ENCODE measurements at places on chromosomes 12 and 14. TPM values are rescaled to one million over a fixed set of nuclear protein-coding genes. Genes with fewer than 3 reads are reported as not detected.
A peak's percentile ranks its signal among the peaks of the same experiment; 100 is the strongest.

DNA sequence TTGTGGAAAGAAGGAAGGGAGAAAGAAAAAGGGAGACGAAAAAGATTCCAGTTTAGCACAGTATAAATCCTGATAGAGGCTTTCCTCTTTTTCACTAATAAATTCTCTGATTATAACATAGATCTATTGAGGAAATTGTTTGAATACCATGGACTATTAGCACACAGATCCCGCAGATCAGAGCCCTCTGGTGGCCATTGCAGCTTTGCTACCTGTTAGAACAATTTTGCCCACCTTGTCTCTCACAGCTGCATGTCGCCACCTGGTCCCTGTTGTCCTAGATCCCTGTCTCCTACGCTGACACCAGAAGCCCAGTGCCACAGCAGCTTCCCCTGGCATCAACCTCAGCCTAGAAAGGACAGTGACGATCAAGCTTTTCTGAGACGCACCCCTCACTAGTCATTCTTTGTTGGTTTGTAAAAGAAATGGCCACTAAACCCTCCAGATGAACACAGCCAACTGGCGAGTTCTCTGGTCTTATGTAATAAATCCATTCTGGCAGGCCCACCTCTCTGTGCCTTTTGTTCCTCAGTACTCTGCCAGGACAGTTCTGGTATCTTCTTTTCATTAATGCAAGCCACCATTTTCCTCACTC lies 9.9 kb downstream of the GPHB5 start:
- peak; percentile 2 for DNase-seq

Gene PLCZ1
- total RNA-seq = not detected

DNA sequence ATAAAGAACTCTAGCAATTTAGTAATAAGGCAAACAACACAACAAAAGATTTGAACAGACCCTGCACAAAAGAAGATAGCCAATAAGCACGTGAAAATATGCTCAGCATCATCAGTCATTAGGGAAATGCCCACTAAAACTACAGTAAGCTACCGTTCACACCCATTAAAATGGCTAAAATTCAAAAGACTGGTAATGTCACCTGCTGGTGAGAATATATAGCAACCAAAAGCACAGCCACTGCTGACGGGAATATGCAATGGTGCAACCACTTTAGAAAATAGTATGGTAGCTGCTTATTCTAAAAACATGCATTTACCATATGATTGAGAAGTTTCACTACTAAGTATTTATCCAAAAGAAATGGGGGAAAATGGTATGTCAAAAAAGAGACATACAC lies 74.9 kb downstream of the DPF3 start:
- DNase-seq = no peak

- DNase-seq = no peak
Measured at GRCh38 chr14:64646103-64646502, 58.1 kb upstream of the PLEKHG3 start.

DNA sequence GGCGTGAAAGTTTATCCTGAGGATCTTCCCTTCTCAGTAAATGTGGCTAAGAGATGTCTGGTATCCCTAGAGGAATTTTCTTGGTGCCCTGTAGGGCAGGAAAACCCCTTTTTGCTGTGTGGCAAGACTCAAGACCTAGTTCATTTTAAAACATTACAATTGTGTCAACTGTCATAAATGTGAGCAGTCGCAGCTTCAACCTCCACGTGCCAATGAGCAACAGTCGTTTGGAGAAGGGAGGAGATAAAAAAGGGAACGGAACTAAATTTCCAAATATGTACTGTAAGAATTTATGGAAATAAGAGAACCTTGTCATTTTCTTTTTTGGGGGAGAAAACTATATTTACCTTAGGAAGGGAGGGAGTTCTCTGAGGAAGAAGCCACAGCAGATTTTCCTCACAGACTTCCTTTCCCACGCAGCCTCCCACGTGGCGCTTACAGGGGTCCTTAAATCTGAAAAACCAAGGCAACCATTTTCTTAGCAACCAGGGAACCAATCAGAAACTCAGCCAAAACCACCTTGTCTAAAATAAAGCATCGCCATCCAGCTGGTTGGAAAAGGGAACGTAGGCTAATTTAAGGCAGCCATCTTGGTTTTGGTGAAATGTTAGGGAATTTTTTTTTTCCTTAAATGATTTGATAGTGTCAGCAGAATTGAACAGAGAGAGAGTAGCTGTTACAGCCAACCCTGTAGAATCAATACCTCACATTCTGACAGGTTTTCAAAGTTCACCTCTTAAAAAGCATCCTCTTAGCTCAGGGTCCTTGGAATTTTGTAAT lies 99.1 kb downstream of the FIGNL2 start:
- DNase-seq = no peak

- DNase-seq = no peak
Measured at GRCh38 chr14:61493239-61493638, 171.9 kb downstream of the PRKCH start.

DNA sequence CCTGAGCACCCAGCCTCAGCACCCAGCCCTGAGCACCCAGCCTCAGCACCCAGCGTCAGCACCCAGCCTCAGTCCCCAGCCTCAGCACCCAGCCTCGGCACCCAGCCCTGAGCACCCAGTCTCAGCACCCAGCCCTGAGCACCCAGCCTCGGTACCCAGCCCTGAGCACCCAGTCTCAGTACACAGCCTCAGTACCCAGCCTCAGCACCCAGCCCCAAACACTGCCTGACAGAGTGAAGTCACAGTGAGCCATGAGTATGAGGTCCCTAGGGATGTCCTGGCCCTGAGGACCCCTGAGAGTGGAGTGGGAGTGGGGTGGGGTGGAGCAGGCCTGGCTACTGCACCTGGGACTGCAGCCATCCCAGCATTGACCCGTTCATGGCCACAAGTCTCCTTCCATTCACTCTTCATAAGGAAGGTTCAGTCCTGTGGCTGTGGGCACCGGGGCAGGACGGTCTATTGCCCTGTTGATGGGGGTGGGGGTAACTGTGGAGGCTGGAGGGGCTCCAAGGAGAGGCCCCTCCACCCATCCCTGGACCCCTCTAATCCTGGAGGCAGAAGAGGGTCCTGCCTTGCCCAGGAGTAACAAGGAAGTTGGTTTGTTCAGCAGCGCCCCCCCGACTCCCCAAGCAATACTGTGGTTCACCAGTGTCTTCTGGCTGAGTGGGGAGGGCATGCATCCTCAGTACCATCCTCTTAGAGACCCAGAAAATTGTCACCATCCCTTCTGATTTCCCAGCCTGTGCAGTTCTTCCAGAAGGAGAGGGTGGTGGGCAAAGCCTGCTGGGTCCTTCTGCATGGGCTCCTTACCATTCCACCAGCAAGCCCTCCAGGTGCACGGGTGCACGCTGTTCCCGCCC lies 140.5 kb downstream of the ADGRD1 start:
- DNase-seq = no peak

Gene BEST3
- total RNA-seq = 0.12 TPM

GRCh38 chr12:7143564-7143963 lies 13.4 kb downstream of the CLSTN3 start:
- DNase-seq = no peak

DNA sequence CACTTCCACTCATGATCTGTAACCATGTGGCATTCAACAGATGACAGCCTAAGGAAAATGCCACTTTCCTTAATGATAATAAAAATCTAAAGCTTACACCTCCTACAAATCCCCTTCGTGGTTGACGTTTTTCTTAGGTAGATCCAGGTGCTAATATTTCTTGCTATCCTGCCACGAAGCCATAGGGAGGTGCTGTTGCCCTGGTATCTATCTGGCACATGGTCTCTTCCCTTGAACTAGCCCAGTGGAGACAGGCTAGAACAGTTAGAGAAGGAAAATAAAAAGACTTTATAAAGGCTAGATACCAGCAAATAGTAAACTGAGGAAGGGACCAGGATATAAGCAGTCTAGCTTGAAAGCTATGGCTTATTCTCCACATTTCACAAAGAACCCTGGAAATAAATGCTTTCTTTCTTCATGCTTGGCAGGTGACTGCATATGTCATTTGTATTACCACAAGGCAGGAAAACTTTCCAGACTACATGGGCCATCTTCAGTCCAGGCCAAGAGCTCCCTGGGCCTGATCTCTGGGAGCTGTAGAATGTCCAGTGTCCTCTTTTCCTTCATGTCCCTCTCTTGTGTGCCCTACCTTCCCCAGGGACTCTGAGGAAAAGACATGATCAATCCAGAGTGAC lies 15.3 kb downstream of the SPIC start:
- peak; percentile 0 for DNase-seq

Gene SSPN
- 34.1 TPM for total RNA-seq

Gene IGF1
- total RNA-seq = not detected

DNA sequence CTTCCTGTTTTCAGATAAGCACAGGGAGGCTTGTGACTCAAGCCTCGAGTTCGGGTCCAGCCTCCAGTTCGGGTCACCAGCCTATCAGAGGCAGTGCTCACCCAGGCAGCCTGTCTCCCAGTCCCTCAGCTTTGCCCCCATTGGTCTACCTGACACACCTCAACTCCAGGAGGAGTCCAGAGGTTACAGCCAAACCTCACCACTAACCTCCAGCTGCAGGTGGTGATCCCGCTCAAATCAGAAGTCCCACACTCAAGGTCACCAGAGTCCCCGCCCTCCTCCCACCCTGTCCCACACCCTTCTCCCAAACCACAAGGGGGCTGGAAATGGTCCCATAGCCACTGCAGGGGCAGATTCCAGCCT lies 42.1 kb downstream of the KDM2B start:
- DNase-seq = peak; percentile 22

Gene C12orf42
- not detected for total RNA-seq

GRCh38 chr12:5768581-5769196 lies 176.4 kb downstream of the ANO2 start:
- DNase-seq = no peak

- DNase-seq = peak; percentile 57
Measured at GRCh38 chr14:52922656-52923055, 28.2 kb downstream of the FERMT2 start.

GRCh38 chr12:25020621-25021243 lies 71.8 kb upstream of the BCAT1 start:
- no peak for DNase-seq

DNA sequence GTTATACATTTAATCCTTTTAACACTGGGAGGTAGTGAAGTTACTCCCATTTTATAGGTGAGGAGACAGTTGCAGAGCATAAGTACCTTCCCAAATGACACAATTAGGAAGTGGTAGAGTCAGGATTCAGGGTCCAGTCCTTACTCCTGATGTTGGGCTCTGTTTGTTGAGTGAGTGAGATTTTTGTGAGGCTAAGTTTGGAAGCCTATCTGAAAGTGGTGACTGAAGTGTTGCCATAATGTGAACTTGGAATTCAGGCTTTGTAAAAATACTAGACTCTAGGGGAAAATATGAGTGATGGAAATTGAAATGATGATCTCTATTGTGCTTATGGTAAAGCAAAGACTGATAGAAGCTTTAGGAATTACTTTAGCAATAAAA lies 2.2 kb downstream of the NUDT4 start:
- no peak for DNase-seq

GRCh38 chr12:122100568-122100967 lies 22.0 kb downstream of the MLXIP start:
- no peak for DNase-seq

GRCh38 chr12:12133259-12133658 lies 62.5 kb downstream of the BCL2L14 start:
- no peak for DNase-seq

Gene CD4
- not detected for total RNA-seq

DNA sequence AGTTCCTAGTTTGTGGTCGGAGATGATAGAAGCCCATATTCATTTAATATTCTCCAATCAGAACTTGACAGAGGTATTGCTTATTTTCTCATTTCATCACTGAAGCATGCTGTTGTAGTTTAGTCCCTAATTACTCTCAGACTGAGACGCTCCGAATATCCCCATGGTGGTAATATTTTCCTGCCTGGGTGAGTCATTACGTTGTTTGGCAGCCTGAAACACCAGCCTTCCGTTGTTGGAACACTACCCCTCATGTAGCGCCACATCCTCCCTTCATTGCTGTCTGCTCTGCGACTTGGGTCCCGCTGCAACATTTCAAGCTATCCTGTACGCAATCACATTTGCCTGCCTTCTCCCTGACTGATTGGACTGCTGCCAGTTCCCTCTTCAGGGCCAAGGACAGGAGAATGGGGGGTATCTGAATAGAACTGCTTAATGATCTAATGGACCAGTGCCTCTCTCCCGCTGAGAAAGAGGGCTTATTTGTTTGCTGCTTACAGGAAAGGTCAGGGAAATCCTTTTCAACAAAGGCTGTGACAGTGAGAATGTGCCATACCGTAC lies 369.1 kb downstream of the NPAS3 start:
- DNase-seq = no peak

GRCh38 chr12:122743895-122744525 lies 8.6 kb upstream of the DENR start:
- DNase-seq = no peak

GRCh38 chr14:104199266-104199895 lies 61.0 kb downstream of the KIF26A start:
- DNase-seq = no peak

DNA sequence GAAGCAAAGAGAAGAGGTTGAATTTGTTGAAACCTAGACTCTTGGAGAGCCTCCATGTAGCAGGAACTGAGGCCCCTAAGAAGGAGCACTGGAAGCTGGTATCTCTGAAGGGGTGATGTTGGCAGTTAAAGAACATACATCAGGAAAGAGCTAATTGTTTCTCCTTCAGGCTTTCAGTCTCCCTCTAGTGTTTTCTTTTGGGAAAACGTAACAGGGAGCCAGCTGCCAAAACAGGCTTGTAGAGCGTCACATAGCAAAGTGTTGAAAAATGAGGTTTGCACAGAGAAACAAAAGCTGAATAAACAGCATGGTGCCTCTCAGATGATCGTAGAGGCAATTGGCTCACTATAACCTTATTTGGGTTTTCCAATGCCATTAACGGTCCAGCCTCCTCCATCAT lies 46.9 kb upstream of the CAND1 start:
- DNase-seq = peak; percentile 37

DNA sequence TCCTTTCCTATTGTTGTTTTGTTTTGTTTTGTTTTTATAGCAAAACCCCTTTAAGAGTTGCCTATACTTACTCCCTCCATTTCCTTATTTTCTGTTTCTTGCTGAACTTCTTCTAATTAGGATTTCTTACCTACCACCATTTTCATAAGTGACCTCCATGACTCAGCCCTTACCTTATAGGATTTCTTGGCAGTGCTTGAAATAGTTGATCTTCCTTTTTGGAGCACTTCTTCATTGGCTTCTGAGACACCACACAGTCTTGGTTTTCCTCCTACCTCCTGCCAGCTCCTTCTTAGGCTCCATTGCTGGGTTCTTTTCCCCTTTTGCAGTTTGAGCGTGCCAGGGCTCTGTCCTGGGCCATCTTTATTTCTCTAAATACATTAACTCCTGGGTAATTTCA lies 23.4 kb upstream of the EID3 start:
- no peak for DNase-seq

- DNase-seq = peak; percentile 51
Measured at GRCh38 chr14:20415782-20416206, 2.5 kb upstream of the TEP1 start.

- no peak for DNase-seq
Measured at GRCh38 chr14:105155681-105156413, 12.7 kb downstream of the JAG2 start.

Gene SPX
- total RNA-seq = 33.4 TPM

All from Caki2 (cell line).